ENCODE measurements at places on chromosomes 12 and 14. TPM values are rescaled to one million over a fixed set of nuclear protein-coding genes. Genes with fewer than 3 reads are reported as not detected.
A peak's percentile ranks its signal among the peaks of the same experiment; 100 is the strongest.

GRCh38 chr12:93200291-93200917 is 177.3 kb upstream of the NUDT4 start:
- no peak for DNase-seq
- no peaks in the 10 kb centered on the region for H3K4me1 ChIP-seq
- no peaks in the 10 kb centered on the region for H3K36me3 ChIP-seq
- H3K27me3 ChIP-seq, result no peaks in the 10 kb centered on the region
- H3K4me3 ChIP-seq, result no peak overlapping the region
- H3K27ac ChIP-seq, result no peak overlapping the region

GRCh38 chr14:100165376-100165775 is 5.9 kb upstream of the DEGS2 start:
- no peaks in the 10 kb centered on the region for H3K36me3 ChIP-seq
- peaks cover 12% of the 10 kb centered on the region for H3K4me1 ChIP-seq
- DNase-seq, result no peak
- no peaks in the 10 kb centered on the region for H3K27me3 ChIP-seq
- no peak overlapping the region for H3K4me3 ChIP-seq
- H3K27ac ChIP-seq, result peak overlapping the region; percentile 30

GRCh38 chr14:95903616-95904107 is 27.0 kb downstream of the TUNAR start:
- no peak overlapping the region for H3K27ac ChIP-seq
- H3K4me1 ChIP-seq, result no peaks in the 10 kb centered on the region
- DNase-seq, result no peak
- no peaks in the 10 kb centered on the region for H3K27me3 ChIP-seq
- no peaks in the 10 kb centered on the region for H3K36me3 ChIP-seq

- peaks cover 34% of the 10 kb centered on the region for H3K27me3 ChIP-seq
- DNase-seq, result no peak
- no peak overlapping the region for H3K27ac ChIP-seq
These were observed 13.7 kb upstream of the LHX5 start for GRCh38 chr12:113485330-113485729.

GRCh38 chr12:12891881-12892355 is 556 bp downstream of the GPRC5A start:
- peaks cover 15% of the 10 kb centered on the region for H3K4me1 ChIP-seq
- DNase-seq, result no peak
- peaks cover 31% of the 10 kb centered on the region for H3K27me3 ChIP-seq
- H3K36me3 ChIP-seq, result no peaks in the 10 kb centered on the region

- H3K36me3 ChIP-seq, result no peaks in the 10 kb centered on the region
- no peak overlapping the region for H3K4me3 ChIP-seq
- no peaks in the 10 kb centered on the region for H3K4me1 ChIP-seq
- peak; percentile 63 for DNase-seq
These were observed 10.0 kb upstream of the CLEC7A start for GRCh38 chr12:10140001-10140400.

GRCh38 chr12:128078301-128078971 is 188.5 kb upstream of the TMEM132C start:
- H3K4me3 ChIP-seq, result no peak overlapping the region
- no peaks in the 10 kb centered on the region for H3K27me3 ChIP-seq
- DNase-seq, result no peak
- no peak overlapping the region for H3K27ac ChIP-seq
- no peaks in the 10 kb centered on the region for H3K36me3 ChIP-seq

DNA sequence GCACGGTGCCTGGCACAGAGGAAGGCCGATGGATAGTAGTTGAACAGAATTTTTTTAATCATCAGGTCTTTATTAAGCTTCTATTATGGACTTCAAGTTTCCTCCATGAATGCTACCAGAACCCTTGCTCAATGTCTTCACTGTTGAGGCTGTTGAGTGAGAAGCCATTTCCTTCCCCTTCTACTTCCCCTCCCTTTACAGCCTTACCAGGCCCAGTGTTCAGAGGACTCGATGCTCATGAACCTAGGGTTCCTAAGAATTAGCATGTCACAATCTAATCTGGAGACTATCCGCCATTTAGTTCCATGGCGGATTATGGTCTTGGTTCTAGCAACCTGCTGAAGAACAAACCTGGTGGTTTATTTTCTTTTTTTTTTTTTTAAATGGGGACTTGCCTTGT is 17.7 kb downstream of the ETV6 start:
- H3K36me3 ChIP-seq, result no peaks in the 10 kb centered on the region
- DNase-seq, result no peak
- H3K4me3 ChIP-seq, result no peak overlapping the region
- peaks cover 37% of the 10 kb centered on the region for H3K4me1 ChIP-seq

GRCh38 chr14:104983231-104983721 is 2.3 kb upstream of the CLBA1 start:
- DNase-seq, result peak; percentile 25
- H3K36me3 ChIP-seq, result no peaks in the 10 kb centered on the region
- no peak overlapping the region for H3K27ac ChIP-seq
- H3K4me3 ChIP-seq, result no peak overlapping the region
- H3K27me3 ChIP-seq, result no peaks in the 10 kb centered on the region

- no peak for DNase-seq
- H3K4me1 ChIP-seq, result no peaks in the 10 kb centered on the region
- peaks cover 7% of the 10 kb centered on the region for H3K27me3 ChIP-seq
- no peaks in the 10 kb centered on the region for H3K36me3 ChIP-seq
- no peak overlapping the region for H3K4me3 ChIP-seq
These were observed 42.5 kb upstream of the BEGAIN start for GRCh38 chr14:100629696-100630095.

- H3K36me3 ChIP-seq, result no peaks in the 10 kb centered on the region
- no peaks in the 10 kb centered on the region for H3K4me1 ChIP-seq
- H3K4me3 ChIP-seq, result no peak overlapping the region
- H3K27me3 ChIP-seq, result no peaks in the 10 kb centered on the region
These were observed 741.7 kb downstream of the VRK1 start for GRCh38 chr14:97538749-97539410.

DNA sequence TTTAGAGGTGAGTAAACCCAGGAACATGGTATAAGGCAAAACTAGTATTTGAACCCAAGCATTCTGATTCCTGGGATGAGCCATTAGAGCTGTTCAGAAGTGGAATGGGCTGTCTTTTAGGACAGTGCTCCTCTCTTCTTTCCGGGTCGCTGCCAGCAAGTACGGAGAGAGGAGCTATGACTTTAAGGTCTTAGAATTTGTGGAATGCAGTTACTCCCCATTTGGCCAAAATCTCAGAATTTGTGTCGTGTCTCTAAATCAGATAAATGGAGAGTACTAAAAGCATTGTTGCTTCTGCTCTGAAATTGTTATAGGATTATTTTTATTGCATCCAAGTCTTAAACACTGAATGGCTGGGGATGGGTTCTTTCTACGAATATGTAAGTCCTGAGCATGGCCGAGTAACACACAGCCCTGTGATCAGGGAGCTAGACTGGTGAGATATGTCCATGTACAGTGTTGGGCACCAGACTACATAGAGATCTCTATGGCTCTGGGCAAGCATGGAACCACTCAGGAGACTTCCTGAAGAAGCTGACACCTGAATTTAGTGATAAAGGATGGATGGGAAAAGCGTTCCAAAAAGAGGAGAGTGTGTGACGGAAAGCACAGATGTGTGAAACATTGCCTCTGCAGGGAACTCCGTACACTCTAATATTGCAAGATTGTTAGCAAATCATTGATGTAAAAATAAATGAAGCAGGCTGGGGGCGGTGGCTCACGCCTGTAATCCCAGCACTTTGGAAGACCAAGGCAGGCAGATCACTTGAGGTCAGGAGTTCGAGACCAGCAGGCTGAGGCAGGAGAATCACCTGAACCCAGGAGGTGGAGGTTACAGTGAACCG is 184.7 kb downstream of the SRGAP1 start:
- no peaks in the 10 kb centered on the region for H3K4me1 ChIP-seq
- DNase-seq, result no peak
- H3K27me3 ChIP-seq, result no peaks in the 10 kb centered on the region
- no peak overlapping the region for H3K4me3 ChIP-seq
- no peaks in the 10 kb centered on the region for H3K36me3 ChIP-seq

GRCh38 chr14:24411443-24412389 is 12.9 kb downstream of the NYNRIN start:
- no peak overlapping the region for H3K27ac ChIP-seq
- H3K4me3 ChIP-seq, result no peak overlapping the region
- H3K36me3 ChIP-seq, result no peaks in the 10 kb centered on the region

- H3K36me3 ChIP-seq, result no peaks in the 10 kb centered on the region
- DNase-seq, result no peak
- peaks cover 27% of the 10 kb centered on the region for H3K27me3 ChIP-seq
- no peaks in the 10 kb centered on the region for H3K4me1 ChIP-seq
- no peak overlapping the region for H3K4me3 ChIP-seq
These were observed 10.0 kb downstream of the EML1 start for GRCh38 chr14:99803106-99803775.

- H3K27me3 ChIP-seq, result no peaks in the 10 kb centered on the region
- no peaks in the 10 kb centered on the region for H3K36me3 ChIP-seq
- no peak overlapping the region for H3K27ac ChIP-seq
- no peak overlapping the region for H3K4me3 ChIP-seq
These were observed 129.3 kb upstream of the RASSF8 start for GRCh38 chr12:25829192-25829591.

Gene JPH4
- total RNA-seq, result not detected

Gene CELA1
- not detected for total RNA-seq

All from B cell (primary cell).